ENCODE measurements at places on chromosomes 2 and 18.
A peak's percentile ranks its signal among the peaks of the same experiment; 100 is the strongest.

GRCh38 chr2:106032676-106033075, 161.4 kb downstream of the UXS1 start:
- DNase-seq, result no peak

DNA sequence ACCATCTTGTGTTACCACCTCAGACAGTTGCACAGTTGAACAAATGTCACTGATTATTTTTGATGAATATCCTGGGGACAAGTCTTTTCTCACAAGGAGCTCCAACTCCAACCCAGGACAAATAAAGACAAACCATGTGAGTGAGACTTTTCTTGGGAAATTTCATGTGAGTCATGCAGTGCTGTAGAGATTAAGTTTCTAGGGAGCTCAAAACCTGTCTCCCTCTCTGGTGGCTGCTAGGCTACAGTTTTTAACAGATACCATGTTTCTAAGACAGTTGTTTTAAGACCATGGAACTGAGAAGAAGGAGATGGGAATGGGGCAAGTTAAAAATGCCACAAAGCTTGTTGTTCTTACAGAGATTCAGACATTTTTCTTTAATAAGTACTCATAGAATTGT, 255.5 kb downstream of the RIT2 start:
- no peak for DNase-seq

DNA sequence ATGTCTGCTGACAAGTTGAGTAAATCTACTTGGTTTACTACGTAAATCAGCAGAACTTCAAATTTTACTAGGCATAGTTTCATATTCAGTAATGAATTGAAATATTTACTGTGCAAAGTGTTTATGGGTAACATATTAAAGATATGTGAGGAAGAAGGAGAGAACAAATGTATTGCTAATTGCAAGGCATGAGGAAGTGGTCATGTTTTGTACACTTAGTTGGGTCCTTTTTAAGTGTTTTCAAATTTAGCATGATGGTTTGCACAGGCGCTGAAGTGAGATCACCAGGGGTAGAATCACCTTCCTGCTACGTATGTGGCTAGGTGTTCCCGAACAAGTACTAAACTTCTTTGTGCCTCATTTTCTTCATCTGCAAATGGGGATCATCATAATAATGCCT, 1534.4 kb downstream of the LRP1B start:
- DNase-seq, result no peak

DNA sequence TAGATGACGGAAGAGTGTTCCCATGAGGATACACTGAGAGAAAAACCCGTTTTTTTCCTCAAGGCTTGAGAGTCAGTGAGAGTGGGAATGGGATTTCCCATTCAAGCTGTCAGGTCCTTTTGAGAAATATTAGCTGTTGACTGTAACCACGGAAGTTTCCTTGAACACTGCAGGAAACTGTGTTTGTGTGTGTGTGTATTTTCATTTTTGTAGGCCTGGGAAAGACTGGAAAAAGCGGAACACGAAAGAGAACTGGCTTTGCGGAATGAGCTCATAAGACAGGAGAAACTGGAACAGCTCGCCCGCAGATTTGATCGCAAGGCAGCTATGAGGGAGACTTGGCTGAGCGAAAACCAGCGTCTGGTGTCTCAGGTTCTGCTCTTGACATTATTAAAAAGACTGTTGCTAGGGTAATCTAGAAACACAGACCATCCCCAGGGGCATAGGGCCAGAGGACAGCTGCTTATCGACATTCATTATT, 98.8 kb upstream of the EML6 start:
- DNase-seq, result no peak

DNA sequence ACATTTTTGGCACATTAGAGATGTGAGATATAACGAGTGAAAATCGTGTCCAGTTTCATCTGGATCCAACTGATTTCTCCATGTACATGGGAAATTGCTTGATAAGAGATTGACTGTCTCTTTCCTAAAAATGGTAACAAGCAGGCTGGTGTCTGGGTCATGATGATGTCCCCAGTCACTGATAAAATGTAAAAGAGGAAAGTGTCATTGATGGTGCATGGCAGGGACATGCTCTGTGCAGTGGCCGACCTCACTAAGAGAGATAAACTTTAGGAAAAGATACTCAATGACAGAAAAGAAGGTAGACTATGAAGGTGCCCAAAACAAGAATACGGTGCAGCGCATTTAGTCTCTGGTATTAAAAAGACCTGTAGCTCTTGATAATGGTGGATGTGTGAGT, 1517.5 kb downstream of the RPIA start:
- no peak for DNase-seq

DNA sequence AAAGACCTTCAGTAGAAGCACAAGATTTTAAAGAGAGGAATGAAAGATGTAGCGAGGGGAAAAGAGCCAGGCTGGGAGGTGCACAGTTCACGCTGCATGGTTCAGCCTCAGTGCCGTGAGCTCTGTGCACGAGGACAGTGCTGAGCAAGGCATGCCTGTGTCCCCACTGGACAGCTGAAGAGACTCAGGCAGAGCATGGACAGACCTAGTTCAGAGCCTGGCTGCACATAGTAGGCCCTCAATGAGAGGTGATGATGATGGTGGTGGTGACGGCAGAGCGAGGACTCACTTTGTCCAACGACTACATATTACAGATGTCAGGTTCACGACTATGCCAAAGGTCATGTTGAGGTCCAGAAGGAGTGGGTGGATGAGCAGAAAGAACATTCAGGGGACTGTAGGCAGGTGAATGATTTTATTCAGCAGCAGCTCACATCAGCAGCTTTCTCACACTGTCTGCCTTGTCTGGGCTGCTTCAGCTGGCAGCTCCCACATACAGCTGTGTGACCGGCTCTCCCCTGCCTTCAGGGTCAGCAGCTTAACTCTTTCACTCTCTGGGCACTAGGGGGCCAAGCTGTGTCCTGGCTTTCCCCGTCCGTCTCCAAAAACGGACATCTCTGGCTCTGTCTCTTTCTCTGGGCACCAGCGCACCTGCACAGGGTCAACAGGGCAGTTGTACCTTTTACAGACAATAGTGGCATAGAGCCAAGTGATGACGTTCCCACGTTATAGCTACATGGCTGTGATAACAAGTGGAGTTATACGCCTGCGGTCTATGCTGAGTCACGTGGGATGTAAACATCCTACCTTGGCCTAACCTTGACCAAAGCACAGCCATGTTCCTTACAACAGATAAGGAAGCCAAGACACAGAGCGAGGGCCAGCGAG, 128.8 kb upstream of the MSH6 start:
- peak; percentile 65 for DNase-seq

DNA sequence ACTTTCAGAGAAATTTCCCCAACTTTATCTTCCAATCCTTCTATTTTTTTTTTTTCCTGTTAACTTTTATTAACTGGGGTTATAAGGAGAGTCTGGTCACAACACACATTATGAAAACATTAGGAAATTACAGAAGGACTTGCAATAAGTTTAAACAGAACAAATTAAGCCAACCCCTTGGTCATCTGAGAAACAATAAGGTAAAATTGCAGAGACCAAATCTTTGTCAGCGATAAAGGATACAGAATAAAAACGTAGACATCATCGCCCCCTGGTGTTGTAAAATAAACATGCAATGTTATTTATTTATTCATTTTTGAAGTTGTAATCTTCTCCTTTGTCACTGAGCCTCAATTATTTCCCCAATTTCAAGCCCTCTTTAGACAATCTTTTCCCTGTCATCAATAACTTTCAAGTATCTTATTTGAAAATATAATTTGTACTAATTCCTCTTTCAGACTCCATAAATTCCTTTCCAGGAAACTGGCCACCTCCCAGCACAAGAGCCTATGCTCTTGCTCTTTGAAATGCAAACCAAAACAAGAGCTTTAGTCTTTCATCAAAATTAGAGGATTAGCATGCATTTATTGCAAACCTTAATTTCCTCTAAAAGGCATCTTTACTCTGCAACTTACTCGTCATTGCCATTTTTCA, 19.5 kb downstream of the G6PC2 start:
- DNase-seq, result peak; percentile 41

DNA sequence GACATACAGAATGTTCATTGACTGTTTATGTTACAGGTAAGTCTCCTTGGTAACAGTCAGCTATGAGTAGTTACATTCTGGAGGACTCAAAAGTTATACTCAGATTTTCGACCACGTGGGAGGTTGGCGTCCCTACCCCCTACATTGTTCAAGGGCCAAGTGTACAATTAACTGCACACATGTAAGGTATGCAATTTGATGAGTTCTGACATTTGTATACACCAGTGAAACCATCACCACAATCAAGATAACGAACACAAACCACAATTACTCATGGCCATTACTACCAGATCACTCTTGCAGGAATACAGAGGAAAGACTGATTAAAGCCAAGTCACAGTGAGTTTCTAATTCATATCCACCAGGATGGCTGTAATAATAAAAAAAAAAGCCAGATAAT, 39.6 kb upstream of the LDLRAD4 start:
- DNase-seq, result no peak

- DNase-seq, result no peak
Measured at GRCh38 chr18:77133835-77134496, 1.4 kb upstream of the MBP start.

DNA sequence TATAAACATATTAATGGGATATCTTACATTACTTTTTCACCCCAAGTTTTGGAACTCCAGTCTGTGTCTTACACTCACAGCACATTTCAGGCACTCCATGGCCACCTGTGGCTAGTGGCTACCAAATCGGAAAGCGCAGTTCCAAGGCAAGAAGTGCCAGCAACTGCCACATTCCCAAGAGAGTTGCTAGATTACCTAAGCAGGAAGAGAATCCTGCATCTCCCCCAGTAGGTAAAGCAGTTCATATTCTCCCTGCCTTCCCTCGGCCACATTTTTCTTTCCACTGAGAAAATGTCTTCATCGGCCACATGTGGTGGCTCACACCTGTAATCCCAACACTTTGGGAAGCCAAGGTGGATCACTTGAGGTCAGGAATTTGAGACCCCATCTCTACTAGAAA, 62.8 kb downstream of the MEX3C start:
- DNase-seq, result no peak

GRCh38 chr2:241532733-241533601, 24.6 kb upstream of the STK25 start:
- DNase-seq, result no peak

DNA sequence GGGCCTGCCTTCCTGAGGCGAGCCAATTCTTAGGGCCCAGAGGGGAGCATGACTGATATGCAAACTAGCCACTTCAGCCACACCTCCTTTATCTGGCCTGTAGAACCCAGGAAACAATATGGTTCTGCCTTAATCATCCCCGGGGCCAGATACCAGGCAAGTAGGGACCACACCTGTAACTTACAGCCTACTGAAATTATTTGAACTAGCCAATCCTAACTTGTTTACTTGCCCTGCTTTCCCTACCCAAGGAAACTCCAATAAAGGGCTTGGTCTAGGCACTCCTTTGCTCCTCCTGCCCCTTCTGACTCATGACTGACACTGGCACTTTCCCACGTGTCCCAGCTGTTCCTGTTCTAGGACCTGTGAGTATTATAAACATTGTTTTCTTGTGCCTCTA, 57.6 kb downstream of the MYOM1 start:
- DNase-seq, result no peak

GRCh38 chr2:147577323-147577997, 267.4 kb upstream of the ACVR2A start:
- no peak for DNase-seq

DNA sequence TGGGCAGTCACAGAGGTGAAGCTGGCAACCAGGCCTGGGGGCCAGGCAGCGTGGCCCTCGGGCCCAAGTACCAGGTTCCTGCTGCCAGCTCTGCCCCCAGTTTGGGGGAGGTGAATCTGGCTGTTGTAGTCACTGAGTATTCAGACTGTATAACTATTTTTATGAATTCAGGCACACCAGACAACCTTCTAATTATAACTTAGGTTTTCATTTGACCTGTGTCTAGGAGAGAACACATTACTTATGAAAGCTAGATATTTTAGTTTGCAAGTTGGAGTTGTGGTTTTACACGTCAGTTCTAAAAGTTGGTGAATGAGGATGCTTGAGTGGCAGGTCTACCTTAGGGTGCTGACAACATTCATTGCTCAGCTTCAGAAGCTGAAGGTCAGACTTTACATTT, 71.7 kb downstream of the LIMS1 start:
- no peak for DNase-seq

DNA sequence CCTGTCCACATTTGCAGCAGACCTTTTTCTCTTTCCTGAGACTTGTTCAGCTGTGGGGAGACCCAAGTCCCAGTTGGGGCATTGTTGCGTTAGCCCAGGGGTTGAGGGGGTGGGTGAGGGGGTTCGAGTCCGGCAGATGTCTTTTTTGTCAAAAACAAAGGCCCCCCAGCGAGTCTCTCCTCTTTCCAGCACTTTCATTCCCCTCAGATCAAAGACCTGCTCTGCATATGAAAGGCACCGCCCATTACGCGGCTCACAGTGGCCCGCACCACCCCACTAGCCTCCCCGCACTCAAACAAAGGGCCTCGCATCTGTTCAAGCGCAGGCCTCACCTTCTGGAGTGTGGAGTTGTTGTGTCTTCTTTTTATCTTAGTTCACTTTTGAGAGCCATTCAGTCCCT, 25.2 kb downstream of the TRABD2A start:
- no peak for DNase-seq

DNA sequence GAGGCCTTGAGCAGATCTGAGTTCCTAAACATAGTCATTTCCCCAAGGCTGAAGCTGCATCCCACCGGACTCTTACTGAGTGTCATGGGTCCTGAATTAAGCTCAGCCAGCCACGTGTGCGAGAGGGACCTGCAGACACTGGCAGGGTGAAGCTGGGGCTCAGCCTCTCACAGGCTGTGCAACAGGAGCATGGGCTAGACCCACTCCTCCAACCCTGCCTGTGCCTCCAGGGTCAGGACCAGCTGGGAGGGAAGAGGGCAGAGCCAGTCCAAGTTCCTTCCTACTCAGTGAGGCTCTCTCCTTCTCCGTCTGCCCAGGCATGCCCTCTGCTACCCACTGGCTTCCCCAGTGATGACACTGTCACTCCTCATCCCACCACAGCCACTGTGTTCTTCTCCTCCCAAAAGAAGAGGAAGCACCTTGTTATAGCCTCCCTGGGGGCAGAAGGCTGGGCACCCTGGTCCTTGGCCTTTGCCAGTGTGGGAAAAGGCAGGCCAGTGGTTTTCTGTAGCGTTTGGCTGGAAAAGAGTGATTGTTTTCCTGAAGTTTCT, 78.9 kb downstream of the KCNF1 start:
- no peak for DNase-seq

- no peak for DNase-seq
Measured at GRCh38 chr2:55451699-55452098, 32.0 kb upstream of the CCDC88A start.

- no peak for DNase-seq
Measured at GRCh38 chr2:213122725-213123124, 28.7 kb downstream of the IKZF2 start.

DNA sequence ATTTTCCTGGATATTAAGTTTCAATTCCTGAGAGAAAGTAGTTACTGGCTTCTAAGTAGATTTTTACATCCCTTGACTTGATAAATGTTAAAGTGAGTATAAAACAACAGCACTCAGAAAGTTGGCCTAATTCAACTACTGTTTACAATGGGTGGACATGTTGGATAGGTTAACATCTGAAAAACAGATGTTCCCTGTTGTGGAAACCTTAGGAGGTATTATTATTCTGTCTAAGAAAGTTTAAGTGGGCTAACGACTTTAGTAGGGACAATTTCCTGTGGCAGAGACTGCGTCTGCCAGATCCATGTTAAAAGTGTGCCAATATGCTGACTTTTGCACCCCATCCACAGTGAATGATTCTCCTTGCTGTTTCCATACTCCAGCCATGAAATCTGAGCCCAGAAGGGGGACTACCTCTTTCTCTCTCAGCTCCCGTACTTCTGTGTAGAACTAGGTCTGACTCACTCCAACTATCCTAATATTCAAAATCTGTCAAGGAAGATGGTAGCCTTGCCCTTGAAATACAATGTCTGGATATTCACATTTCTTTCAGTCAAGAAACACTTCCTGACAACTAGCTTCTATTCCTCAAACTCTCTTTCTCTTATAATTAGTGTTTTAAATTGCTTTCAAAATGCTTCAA, 327.5 kb upstream of the HNRNPA3 start:
- no peak for DNase-seq

Data from SK-N-DZ (cell line).